ENCODE measurements at places on chromosomes 7 and 10. TPM values are rescaled to one million over a fixed set of nuclear protein-coding genes. Genes with fewer than 3 reads are reported as not detected.

DNA sequence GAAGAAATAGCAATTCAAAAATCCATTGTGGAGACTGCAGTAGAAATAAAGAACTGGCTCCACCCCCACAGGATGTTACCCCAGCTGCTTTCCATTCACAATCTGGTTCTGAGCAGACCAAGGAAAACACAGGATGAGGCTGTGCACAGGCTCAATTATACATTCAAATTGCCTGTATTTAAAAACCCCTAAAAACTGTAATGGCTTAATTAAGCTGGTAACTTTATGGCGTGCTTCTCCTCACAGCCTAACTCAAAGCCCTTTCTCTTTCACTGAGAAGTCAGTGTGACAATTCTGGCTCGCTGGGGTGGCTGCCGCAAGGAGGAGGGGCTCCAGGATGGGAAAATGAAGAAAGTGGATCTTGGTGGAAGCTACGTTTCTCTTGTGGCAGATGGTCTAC, 1191.1 kb downstream of the SORCS1 start:
- H3K27ac ChIP-seq, result no peak overlapping the region
- no peaks in the 10 kb centered on the region for H3K4me1 ChIP-seq
- no peaks in the 10 kb centered on the region for H3K36me3 ChIP-seq
- H3K4me3 ChIP-seq, result no peak overlapping the region

DNA sequence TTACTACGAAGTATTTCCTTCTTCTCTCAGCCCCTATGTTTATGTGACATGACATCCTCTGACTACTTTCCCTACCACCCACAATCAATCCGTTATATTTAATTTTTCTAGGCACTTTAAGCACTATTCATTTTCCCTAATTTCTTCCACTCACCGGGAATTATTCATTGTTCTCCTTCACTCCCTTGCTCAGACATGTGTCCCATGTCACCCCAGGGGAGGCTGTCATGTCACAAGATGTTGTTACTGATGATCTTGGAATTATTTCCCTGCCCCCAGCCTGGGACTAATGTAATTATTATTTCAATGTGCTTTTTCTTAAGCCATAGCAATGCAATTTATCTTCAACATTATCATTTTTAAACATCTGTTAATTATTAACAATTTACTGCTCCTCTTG, 317.2 kb downstream of the PHF14 start:
- H3K36me3 ChIP-seq, result no peaks in the 10 kb centered on the region
- H3K27me3 ChIP-seq, result no peaks in the 10 kb centered on the region
- H3K4me1 ChIP-seq, result no peaks in the 10 kb centered on the region
- no peak overlapping the region for H3K27ac ChIP-seq
- DNase-seq, result no peak

DNA sequence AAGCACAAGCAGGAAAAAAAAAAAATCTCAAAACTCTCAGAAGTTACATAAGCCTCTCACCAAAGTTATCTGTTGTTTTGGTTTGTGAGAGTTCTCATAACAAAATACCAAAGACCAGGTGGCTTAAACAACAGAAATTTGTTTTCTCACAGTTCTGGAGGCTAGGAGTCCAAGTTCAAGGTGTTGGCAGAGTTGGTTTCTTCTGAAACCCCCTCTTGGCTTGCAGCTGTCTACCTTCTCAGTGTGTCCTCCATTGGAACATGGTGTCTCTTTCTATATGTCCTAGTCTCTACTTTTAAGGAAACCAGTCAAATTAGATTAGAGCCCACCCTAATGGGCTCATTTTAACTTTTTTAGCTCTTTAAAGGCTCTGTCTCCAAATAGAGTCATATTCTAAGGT, 44.9 kb downstream of the TNKS2 start:
- H3K27me3 ChIP-seq, result no peaks in the 10 kb centered on the region
- H3K4me3 ChIP-seq, result no peak overlapping the region
- no peak for DNase-seq
- no peaks in the 10 kb centered on the region for H3K4me1 ChIP-seq
- no peak overlapping the region for H3K27ac ChIP-seq

DNA sequence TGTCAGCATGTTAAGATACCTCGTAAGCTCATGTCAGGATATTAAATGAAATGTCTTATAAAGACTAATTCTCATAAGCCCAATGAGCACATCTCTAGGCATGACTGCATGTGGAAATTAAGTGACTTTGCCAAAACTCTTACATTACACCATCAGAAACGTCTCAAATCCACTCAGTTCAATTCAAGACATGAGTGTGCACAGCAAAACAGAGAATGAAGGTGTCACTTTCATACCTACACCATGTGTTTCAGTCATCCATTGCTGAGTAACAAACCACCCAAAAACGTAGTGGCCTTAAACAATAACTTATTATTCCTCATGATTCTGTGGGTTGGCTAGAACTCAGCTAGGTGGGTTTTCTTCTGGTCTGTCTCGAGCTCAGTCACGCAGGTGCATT, 99.8 kb downstream of the ATE1 start:
- no peak overlapping the region for H3K27ac ChIP-seq
- H3K27me3 ChIP-seq, result no peaks in the 10 kb centered on the region
- no peaks in the 10 kb centered on the region for H3K36me3 ChIP-seq
- no peak overlapping the region for H3K4me3 ChIP-seq
- H3K4me1 ChIP-seq, result no peaks in the 10 kb centered on the region

DNA sequence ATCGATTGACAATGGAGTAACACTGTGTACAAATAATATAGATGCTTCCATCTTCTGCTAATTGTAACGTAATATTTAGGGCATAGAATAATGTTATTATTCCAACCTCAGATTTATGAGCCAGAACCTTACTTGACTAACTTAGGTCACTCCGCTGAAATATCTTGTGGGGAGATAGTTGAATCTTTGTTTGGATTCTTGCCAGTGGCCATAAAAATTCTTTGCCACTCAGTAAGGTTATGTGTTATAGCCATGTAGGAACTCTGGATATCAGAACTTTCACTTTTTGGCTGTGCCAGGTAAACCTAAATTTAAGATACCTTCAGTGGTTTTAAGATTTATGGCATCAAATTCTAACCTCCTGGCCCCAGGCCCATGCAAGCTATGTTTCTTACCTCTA, 197.6 kb downstream of the WDR11 start:
- no peak for DNase-seq
- no peak overlapping the region for H3K4me3 ChIP-seq
- H3K4me1 ChIP-seq, result no peaks in the 10 kb centered on the region

- no peak for DNase-seq
- H3K27me3 ChIP-seq, result no peaks in the 10 kb centered on the region
- no peaks in the 10 kb centered on the region for H3K36me3 ChIP-seq
- peaks cover 16% of the 10 kb centered on the region for H3K4me1 ChIP-seq
- peak overlapping the region; percentile 81 for H3K27ac ChIP-seq
- H3K4me3 ChIP-seq, result no peak overlapping the region
Measured at GRCh38 chr7:99837649-99838361, 10.0 kb downstream of the CYP3A43 start.

DNA sequence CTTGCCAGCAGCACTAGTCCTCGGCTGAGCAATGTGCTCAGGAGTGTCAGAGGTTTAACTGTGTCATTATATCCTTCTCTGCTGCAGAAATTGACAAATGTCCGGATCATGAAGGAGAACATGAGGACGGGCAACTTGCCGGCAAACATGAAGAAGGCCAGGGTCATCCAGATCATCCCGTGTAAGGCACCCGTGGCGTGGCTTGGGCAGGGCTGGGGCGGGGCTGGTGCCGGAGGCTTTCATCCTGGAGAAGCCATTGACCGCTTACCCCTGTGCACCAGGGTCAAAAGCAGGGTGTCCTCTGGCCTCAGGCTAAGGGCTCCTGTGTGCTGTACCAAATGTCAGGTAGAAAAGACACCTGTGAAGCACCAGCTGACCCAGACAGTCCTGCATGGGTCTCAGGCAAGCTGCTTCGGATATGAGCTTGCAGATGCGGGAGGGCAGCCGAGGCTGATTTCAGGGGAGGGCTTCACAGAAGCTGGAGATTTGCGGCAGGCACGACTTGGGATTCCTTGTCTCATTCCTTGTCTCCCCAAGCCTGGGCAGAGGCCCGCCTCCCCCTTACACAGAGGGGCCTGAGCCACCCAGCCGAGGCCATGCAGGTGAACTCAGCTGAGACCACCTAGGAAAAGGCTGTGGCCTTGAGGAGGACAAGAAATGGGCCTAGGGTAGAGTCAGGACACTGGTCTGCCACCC, 55.4 kb downstream of the MKI67 start:
- no peaks in the 10 kb centered on the region for H3K36me3 ChIP-seq
- H3K27ac ChIP-seq, result no peak overlapping the region
- H3K4me1 ChIP-seq, result no peaks in the 10 kb centered on the region
- H3K27me3 ChIP-seq, result no peaks in the 10 kb centered on the region
- no peak overlapping the region for H3K4me3 ChIP-seq
- no peak for DNase-seq

GRCh38 chr10:127319271-127319670, 122.9 kb upstream of the INSYN2A start:
- H3K27ac ChIP-seq, result no peak overlapping the region
- no peaks in the 10 kb centered on the region for H3K27me3 ChIP-seq
- DNase-seq, result no peak
- H3K4me1 ChIP-seq, result no peaks in the 10 kb centered on the region

DNA sequence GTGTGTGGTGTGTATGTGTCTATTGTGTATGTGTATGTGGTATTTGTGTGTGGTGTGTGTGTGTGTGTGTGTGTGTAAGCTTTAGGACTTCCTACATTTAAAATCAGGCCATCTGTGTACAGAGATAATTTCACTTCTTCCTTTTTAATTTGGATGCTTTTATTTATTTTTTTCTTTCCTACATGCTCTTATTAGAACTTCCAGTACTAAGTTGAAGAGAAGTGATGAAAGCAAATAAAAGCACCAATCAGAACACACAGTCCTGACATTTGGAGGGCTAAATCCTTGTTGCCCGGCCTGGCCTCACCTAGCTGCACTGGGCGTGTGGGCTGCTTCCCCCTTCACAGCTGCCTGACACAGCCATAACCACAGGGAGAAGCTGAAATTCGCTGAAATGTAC, 3.8 kb upstream of the MRC1 start:
- no peaks in the 10 kb centered on the region for H3K27me3 ChIP-seq
- H3K27ac ChIP-seq, result no peak overlapping the region
- H3K36me3 ChIP-seq, result no peaks in the 10 kb centered on the region
- H3K4me3 ChIP-seq, result no peak overlapping the region

- no peaks in the 10 kb centered on the region for H3K36me3 ChIP-seq
- no peaks in the 10 kb centered on the region for H3K27me3 ChIP-seq
- no peak for DNase-seq
- no peak overlapping the region for H3K27ac ChIP-seq
- H3K4me1 ChIP-seq, result no peaks in the 10 kb centered on the region
- no peak overlapping the region for H3K4me3 ChIP-seq
Measured at GRCh38 chr7:94296881-94297280, 97.8 kb upstream of the COL1A2 start.

GRCh38 chr7:149016876-149017275, 11.4 kb downstream of the PDIA4 start:
- no peaks in the 10 kb centered on the region for H3K27me3 ChIP-seq
- H3K4me3 ChIP-seq, result no peak overlapping the region
- no peaks in the 10 kb centered on the region for H3K4me1 ChIP-seq
- peaks cover 24% of the 10 kb centered on the region for H3K36me3 ChIP-seq
- DNase-seq, result no peak
- H3K27ac ChIP-seq, result no peak overlapping the region

GRCh38 chr10:121369616-121370015, 228.6 kb downstream of the FGFR2 start:
- no peak overlapping the region for H3K4me3 ChIP-seq
- H3K27me3 ChIP-seq, result no peaks in the 10 kb centered on the region
- no peaks in the 10 kb centered on the region for H3K36me3 ChIP-seq
- no peak for DNase-seq
- H3K4me1 ChIP-seq, result no peaks in the 10 kb centered on the region

- no peak for DNase-seq
- H3K27ac ChIP-seq, result no peak overlapping the region
- no peaks in the 10 kb centered on the region for H3K4me1 ChIP-seq
- H3K27me3 ChIP-seq, result no peaks in the 10 kb centered on the region
Measured at GRCh38 chr10:24096281-24096680, 112.7 kb upstream of the KIAA1217 start.

DNA sequence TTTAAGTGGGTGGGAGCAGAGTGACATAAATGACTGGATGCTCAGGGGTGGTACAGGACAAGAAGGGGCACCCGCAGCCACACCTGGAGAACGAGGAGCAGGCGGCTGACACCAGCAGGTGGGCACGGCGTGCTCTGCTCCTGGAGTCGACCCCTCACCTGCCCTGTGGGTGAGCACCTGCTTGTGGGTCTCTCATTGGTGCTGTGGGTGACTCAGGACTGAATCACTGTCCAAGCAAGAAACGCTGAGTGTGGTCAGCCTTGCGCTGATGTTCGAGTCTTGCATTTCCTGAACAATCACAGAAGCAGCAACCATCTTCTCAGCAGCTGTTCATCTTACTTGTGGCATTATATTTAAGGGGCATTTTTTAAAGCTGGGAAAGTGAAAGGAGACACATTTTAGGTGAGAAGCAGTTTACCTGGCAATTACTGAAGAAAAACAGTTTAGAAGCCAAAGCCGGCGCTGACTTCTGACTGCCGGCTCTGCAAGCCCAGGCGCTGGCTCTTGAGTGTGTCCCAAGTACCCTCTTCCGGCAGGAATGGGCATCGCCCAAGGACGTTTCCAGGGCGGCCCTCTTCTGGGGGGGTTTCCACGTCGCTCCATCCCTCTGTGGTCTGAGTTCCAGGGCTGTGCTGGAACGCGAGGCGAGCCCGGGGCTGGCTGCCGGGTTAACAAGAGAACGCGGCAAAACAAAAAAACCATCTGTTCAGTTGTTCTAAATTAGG, 145.2 kb upstream of the PFKP start:
- H3K4me3 ChIP-seq, result no peak overlapping the region
- H3K27me3 ChIP-seq, result no peaks in the 10 kb centered on the region
- no peaks in the 10 kb centered on the region for H3K4me1 ChIP-seq
- H3K36me3 ChIP-seq, result no peaks in the 10 kb centered on the region

The TM9SF3 gene
- 62.1 TPM for total RNA-seq

The VWDE gene
- 1.1 TPM for total RNA-seq

The CNTNAP2 gene
- total RNA-seq, result 0.09 TPM

The RADIL gene
- total RNA-seq, result 0.58 TPM

The LRRD1 gene
- not detected for total RNA-seq

The PNLIPRP3 gene
- not detected for total RNA-seq
